IMR-90 (cell line): ENCODE measurements at places on chromosomes 3 and 15. TPM values are rescaled to one million over a fixed set of nuclear protein-coding genes. Genes with fewer than 3 reads are reported as not detected.

DNA sequence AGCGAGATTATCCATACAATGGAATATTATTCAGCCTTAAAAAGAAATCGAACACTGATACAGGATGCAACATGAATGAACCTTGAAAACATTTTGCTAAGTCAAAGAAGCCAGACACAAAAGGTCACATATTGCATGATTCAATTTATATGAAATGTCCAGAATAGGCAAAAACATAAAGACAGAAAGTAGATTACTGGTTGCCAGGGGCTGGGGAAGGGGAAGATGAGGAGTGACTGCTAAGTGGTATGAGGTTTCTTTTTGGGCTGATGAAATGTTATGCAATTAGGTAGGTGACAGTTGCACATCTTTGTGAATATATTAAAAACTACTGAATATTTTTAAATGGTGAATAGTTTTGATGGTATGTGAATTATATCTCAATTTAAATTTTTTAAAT lies 38.3 kb downstream of the LRRFIP2 start:
- DNase-seq = no peak

Gene SLC51A
- not detected in 2 replicates for total RNA-seq

Gene PCLAF
- total RNA-seq = 12.9 and 34.2 TPM in 2 replicates

DNA sequence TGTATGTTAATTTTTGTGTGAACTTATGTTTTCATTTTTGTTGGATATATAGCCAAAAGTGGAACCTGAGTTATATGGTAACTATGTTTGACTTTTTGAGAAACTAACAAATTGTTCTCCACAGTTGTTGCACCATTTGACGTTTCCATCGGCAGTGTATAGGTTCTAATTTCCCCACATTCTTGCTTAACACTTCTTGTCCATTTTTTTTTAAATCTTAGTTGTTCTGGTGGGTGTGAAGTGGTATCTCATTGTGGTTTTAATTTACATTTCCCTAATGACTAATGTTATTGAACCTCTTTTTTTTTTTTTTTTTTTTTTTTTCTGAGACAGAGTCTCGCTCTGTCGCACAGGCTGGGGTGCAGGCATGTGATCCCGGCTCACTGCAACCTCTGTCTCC lies 8.0 kb downstream of the NISCH start:
- no peak for DNase-seq

Gene A4GNT
- not detected in 2 replicates for total RNA-seq

Gene SCAANT1
- total RNA-seq = not detected in 2 replicates

Gene TMEM212
- not detected in 2 replicates for total RNA-seq

DNA sequence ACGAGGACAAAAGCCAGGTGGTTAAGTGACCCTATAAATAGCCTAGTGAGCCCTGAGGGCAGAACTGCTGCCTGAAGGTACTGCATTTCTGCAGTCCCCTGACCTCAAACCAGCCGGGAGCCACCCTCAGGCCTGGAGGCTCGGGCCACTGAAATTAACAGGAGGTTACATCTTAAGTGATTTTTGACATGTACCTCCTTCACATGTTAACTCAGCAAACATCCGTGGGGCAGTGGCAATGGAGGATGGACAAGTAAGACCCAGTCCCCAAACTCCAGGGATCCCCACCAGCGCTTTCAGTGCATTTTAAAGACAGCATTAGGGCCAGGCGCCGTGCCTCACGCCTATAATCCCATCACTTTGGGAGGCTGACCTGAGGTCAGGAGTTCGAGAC lies 26.2 kb downstream of the PSTPIP1 start:
- no peak for DNase-seq
